ENCODE measurements at places on chromosomes 3 and 15.

- DNase-seq = no peak
These were observed 27.1 kb downstream of the FAH start for GRCh38 chr15:80179935-80180334.

DNA sequence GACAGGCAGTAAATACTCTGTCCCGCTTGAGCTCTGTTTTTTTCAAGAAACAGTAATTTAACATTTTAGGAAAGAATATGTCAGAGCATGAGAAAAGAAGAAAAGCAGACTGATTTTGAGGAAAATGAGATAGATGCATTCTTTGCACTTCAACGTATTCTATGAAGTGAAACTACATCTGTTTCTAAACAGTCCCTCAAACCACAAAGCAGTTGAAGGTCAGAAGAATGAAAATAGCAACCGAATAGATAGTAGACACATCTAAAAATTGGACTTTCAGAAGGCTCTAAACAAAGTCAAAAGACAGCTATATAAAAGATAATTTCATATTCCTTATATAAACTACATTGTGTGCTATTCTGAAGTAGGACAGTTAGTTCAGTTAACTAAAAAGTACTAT lies 172.6 kb upstream of the LRRC3B start:
- DNase-seq = no peak

DNA sequence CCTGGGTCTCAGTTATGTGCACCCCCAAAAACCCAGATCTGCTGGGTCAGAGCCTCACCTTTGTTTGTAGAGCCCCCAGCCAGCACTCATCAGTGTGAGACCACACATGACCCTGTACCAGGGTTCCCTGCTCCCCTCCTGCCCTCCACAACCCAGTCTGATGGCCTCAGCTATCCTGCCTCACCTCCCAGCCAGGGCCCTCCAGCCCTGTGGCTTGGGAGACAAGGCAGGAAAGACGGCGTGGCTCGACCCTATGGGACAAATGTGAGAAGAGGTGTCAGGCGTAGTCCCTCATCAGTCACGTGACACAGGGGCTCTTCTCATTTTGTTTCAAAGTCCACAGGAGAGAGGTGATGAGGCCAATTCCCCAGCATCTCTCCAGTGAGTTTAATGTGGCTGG lies 28.3 kb upstream of the PRR23E start:
- DNase-seq = no peak

DNA sequence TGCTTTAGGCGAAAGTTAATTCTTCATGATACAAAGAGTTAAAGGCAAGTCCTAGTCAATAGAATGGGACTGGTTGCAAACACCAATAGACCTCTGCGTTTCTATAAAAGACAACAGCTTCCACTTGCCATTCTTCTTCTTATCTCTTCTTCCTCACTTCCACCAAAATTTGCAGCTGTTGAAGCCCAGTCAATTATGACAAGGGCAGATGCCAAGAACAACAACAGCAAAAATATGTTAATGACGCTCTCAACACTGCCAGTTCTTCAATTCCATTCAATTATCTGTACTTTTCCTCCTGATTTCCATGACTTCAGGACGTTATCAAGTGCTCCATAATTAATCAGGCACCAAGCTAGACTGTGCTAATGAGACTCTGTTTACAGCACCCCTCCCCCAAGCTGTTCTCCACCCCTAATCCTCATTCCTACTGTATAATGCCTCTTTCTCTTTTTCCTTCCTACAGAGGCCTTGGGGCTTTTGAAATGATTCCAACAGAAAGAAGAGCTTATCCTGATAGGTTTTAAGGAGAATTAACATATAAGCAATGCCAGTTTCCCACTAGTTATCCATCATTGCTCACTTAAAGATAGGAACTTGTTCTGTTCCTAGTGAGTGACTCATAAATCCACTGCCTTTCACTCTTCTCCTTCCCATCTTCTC lies 1160.5 kb downstream of the IGSF11 start:
- DNase-seq = no peak

DNA sequence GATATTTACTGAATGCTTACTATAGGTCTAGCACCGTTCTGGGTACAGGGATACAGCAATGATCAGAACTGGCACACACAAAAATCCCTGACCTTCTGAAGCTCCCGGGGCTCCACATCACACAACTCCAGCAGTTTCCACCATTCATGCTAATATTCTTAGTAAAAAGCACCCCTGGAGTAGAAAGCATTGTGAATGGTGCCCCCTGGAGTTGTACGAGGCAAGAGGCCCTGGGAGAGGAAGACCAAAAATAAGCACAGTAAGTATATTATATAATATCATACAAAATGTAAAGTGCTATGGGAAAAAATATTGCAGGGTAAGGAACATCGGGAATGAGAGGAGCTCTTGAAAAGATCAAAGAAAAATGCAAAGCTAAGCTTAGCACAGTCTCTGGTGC lies 790 bp upstream of the SRGAP3 start:
- no peak for DNase-seq

DNA sequence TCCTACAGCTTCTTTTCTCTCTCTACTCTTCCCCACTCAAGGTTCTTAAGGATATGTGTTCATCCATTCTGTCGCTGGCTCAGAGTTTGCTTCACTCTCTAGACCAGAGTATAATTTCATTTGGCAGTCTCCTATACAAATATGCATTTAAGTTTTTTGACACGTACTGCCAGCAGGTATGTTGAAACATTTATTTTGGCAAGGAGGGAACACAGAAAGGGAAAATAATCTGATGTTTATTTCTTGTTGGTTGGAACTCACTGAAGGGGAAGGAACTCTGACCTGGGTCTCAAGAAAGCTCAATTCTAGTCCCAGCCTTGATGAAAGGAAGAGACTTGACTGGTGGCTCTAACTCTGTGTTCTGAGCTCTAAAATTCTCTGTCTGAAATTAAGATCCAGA lies 21.6 kb downstream of the FANCD2 start:
- DNase-seq = no peak

DNA sequence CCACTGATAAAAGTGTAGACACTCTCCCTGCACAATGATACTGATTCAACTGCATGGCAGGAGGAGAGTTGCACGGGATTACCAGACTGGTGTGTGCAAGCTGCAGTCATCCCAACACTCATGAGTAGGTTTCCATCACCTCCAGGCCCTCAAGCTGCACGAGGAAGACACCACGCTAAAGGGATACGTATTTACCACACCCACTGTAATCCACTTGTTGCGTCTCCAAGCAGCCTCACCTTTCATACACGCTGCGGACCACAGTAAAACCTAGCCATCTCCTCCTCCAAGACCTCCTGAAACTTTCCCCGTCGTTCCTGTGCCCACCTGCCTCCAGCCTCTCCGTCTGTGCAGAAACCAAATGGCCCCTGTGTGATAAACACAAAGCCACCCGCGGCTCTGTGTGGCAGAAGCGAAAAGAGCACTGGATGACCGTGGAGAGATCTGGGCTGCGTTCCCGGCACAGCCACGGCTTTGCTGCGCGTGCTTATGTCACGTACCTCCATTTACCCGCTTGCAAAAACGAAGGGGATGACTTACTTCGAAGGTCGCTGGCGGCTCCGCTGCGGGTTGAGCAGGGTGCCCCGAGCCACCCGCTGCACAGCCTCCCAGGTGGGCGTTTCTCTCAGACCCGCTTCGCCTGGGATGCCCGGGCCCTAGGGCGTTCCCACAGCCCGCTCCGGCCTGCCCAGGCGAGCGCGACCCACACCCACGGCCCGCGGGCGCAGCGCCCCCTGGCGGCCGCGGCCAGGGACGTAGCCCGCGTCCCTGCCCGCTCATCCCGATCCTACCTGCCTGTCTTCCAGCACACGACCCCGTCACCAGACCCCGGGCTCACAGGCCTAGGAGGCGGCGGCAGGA lies 643 bp downstream of the ABCC5 start:
- peak; percentile 85 for DNase-seq

- DNase-seq = no peak
These were observed 2.9 kb downstream of the WNT5A start for GRCh38 chr3:55484191-55484689.

DNA sequence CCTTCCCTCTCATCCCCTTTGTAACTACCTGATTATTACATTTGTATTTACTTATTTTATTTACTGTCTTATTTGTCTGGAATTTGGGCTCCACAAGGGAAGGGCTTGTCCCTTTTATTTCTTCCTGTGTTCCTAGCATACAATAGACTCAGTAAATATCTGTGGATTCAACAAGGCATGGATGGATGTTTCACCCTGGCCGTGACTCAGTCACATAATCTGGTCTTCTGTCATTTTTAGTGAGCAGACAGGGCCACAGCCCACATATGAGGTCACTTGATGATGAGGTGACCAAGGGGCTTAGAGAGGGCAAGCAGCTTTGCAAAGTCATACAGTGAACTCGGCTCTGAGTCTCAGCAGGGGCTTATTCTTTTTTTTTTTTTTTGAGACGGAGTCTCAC lies 7.8 kb upstream of the DAG1 start:
- DNase-seq = peak; percentile 46

DNA sequence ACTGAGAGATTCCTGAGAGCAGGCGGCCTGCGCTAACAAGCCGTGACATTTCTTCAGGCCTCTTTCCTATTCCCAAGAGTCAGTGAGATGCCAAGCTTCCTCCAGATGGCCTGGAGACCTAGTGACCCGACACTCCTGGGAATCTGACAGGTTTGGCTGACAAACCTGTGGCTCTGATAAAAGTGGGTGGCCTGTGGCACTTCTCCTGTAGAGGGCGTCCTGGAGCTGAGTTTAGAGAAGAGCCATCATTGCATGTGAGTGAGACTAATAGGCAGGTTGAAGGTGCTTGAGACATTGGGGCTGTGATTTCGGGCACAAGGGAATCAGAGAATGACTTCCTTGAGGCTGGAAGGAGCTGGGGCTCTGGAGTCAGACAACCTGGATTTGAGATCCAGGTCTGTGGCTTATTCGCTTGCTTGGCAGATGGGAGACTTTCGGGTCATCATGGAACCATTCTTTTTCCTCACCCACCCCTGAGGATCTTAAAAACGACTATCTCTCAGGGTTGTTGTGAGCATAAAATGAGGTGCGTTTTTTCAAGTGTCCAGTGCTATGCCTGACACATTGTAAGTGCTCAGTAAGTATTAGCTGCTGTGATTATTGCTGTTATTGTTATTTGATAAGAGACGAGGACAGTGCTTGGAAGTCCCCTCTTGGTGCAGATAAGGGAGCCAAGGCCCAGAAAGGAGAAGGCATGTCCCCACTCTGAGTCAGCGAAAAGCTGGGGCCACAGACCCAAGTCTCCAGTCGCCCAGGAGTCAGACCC lies 77.2 kb downstream of the SCN10A start:
- peak; percentile 32 for DNase-seq

Data from AG08395 (cell line).